ENCODE measurements at places on chromosomes 2 and 18.
A peak's percentile ranks its signal among the peaks of the same experiment; 100 is the strongest.

DNA sequence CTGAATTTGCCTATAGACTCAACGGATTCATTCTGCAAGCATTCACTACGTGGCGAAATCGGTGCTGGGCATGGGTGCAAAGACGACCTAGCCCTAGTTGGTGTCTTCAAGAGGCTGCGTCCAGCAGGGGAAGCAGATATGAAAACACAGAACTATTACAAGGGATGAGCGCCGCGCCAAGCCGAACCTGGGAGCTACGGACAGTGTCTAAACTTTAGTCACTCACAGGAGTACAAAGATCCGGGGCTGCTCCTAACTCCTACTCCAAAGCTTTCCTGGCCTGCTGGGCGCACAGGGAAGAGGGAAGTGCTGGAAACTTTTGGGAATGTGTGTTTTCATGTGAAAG is 732 bp upstream of the ANXA4 start:
- peak; percentile 56 for DNase-seq

GRCh38 chr2:85792783-85793441 is 39.1 kb downstream of the ATOH8 start:
- no peak for DNase-seq

DNA sequence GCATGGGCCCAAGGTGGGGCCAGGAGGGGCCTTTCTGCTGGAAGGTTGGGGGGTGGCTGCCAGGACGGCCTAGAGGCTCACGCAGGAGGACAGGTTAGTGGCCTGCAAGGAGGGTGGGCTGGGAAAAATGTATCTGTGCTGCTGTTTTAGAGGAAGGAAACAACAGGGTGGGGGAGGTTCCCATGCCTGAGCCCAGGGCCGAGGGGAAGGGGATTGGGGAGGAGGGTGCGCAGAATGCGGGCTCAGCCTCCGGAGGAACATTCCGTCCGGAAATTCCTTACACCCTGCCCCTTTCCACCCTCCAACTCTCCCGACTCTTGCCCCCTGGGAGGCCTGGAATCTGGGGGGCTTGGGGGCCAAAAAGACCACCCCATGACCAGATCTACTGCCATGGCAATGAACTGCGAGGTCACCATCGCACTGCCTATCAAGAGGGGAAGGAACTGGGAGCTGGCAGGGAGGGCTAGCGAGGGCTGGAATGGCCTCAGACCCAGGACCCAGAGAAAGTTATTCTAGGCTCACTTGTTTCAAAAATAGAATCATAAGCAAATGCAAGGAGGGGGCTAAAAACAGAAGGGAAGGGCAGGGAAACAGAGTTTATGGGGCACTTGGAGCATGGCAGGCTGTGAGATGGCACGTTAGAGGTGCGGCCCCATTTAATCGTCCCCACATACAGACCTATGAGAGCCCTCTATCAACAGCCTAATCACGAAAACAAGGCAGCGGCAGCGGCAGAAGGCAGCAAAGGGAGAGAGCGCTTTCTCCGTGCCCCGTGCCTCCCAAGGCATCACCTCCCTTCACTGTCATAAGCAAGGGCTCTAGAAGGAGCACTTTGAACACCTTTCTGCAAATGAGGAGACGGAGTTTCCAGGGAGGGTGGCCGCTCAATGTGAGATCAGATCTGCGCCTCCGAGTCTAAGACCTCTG is 90.4 kb downstream of the TNS1 start:
- DNase-seq: no peak

DNA sequence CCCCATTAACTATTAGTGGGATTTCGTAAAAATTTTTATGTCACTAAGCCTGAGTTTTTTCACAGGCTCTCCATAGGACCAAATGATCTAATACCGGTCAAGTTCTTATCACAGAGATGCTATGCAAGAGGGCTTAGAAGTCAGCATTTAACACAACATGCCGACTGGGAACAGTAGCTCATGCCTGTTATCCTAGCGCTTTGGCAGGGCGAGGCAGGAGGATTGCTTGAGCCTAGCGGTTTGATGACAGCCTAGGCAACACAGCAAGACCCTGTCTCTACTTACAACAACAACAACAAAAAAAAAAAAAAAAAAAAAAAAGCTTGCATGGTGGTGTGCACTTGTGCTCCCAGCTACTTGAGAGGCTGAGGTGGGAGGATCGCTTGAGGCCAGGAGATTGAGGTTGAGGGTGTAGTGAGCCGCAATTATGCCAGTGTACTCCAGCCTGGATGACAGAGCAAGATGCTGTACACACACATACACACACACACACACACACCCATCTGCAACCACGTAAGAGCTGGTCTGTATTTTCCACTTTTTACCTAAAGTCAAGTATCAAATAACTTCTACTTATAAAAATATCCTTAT is 67.6 kb upstream of the FAM124B start:
- DNase-seq: no peak

DNA sequence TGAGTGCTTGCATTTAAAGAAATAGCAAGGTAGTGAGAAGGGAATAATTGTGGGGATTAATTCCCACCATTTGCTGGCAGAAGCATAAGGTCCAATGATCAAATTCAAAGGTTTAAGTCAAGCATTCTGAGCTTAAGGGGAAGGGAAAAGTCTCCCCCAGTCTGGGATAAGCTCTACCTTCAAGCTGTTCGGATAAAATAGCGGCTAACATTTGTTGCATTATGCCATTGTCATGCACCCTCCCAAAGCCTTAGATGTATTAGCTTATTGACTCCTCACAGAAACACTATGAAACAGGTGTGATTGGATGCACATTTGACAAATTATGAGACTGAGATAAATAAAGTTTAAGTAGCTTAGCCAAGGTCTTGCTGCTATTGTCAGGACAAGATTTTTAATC is 52.2 kb upstream of the TGIF1 start:
- no peak for DNase-seq

DNA sequence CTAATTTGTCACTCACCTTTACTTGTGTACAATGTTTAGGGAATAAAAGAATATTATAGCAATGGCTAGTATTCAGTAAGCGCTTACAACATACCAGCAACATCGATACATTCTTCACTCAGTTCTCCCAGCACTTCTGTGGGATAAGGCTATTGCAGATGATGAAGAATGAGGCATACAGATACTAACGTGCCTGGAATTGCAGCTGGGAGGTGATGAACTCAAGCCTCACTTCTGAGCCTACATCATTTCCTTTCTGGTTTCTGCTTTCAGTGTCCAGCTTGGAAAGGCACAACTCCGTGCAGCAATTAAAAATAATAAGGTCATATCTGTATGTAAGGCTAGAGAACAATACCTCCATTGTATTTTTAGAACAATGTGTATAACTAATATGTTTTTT is 95.4 kb upstream of the AQP4 start:
- DNase-seq: no peak

DNA sequence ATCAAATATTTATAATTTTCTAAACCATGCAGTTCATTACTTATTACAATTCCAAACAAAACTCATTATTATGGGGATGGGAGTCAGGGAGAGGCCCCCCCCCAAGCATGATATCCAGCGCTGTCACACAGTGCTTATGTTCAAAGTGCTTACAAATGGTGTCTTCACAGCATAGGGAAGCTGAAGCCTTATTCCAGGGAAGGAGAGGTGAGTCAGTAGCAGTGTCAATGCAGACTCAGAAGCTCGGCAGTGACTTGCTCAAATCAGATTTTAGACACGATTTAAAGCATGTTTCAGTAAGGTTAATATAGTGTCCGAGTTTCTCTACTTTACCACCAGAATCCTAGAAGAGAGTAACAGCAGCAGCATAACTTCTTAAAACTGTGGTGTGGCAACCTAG is 24.6 kb downstream of the SLC66A3 start:
- no peak for DNase-seq

DNA sequence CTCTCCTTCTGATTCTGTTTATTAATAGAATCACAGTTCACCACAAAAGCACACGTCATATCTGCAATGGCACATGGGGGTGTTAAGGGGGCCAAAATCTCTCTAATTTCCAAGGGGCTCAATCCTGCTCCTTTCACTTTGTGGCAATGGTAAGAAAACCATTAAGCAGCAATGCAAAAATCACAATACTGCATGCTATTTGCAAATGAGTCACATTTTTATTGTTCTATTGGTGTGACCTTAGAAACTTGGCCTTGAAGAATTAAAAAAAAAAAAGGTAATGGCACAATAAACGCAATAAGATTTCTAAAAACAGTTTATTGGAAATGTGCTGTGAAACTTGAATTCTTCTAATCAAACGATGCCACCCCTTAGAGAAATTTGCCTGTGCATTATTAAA is 251.5 kb downstream of the ZNF521 start:
- no peak for DNase-seq

GRCh38 chr2:173027181-173028128 is 48.2 kb upstream of the MAP3K20 start:
- peak; percentile 87 for DNase-seq

GRCh38 chr18:35646449-35646848 is 64.9 kb downstream of the GALNT1 start:
- DNase-seq: no peak

GRCh38 chr2:145464866-145465265 is 944.9 kb upstream of the ZEB2 start:
- no peak for DNase-seq

GRCh38 chr2:192184349-192184748 is 10.4 kb downstream of the TMEFF2 start:
- DNase-seq: no peak

- no peak for DNase-seq
These were observed 148.8 kb downstream of the WDSUB1 start for GRCh38 chr2:159137511-159138241.
